Type B pancreatic cell (in vitro differentiated cells): ENCODE measurements at places on chromosomes 11 and 22.
A peak's percentile ranks its signal among the peaks of the same experiment; 100 is the strongest.

GRCh38 chr11:34856251-34856650 is 59.9 kb downstream of the APIP start:
- no peak for DNase-seq

- no peak for DNase-seq
Measured at GRCh38 chr11:10405865-10406592, 49.0 kb upstream of the AMPD3 start.

DNA sequence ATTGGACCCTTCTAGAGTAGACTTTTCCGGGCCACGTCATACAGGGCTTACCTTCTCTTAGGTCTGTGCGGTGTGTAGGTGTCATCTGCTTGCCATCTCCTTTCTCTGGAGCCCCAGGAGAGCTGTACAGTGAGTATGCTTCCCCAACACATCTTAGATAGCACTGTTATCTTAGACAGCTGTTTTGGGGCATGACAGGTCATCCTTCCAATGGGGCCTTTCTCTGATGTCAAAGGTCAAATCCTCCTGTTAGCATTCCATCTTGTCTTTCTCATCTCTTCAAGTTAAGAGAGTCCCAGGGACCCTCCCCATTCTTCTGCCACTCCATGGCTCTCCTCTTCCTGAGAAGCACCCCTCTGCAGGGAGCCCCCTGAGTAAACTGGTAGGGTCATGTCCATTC is 31.0 kb upstream of the EIF3D start:
- no peak for DNase-seq

GRCh38 chr11:133115099-133115498 is 417.2 kb downstream of the OPCML start:
- DNase-seq = no peak

- no peak for DNase-seq
Measured at GRCh38 chr11:19347911-19348310, 107.2 kb upstream of the E2F8 start.

GRCh38 chr11:102476069-102476468 is 23.5 kb upstream of the TMEM123 start:
- DNase-seq = no peak

DNA sequence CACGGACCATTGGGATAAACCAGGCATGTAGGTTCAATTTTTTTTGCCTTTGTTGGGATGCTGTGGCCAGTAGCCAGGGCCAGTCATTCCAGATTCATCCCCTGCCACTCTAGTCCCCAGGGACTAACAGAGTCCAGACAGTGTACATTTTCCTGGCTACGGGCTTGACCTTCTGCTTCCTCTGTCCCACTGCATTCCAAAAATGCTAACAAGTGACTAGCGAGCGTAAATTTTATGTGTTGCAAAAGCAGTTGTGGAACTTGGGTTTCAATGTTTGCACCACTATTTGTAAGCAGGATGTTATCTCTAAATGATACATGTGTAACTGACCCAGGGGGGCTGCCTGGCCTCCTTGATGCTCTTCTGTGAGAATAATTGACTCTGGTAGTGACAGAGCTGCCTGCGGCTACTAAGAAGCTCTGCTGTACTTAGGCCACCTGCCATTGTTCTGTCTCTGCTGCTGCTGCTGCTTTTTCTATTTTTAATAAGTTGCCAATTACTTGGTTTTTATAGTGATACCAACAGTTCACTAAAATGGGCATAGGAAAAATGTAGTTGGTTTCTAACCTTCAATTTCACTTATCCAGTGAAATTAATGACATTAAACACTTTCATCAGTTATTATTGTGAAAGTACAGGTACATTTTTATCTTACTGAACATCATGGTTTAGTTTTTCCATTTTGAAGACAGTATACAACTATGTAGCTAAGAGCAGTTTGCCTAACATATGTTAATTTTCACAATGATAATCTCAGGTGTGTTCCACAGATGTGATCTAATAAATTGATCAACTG is 26.8 kb downstream of the TNRC6B start:
- DNase-seq = no peak

GRCh38 chr11:103110391-103110790 is 1.2 kb downstream of the DYNC2H1 start:
- no peak for DNase-seq

- DNase-seq = no peak
Measured at GRCh38 chr11:57251491-57252104, 14.5 kb upstream of the APLNR start.

DNA sequence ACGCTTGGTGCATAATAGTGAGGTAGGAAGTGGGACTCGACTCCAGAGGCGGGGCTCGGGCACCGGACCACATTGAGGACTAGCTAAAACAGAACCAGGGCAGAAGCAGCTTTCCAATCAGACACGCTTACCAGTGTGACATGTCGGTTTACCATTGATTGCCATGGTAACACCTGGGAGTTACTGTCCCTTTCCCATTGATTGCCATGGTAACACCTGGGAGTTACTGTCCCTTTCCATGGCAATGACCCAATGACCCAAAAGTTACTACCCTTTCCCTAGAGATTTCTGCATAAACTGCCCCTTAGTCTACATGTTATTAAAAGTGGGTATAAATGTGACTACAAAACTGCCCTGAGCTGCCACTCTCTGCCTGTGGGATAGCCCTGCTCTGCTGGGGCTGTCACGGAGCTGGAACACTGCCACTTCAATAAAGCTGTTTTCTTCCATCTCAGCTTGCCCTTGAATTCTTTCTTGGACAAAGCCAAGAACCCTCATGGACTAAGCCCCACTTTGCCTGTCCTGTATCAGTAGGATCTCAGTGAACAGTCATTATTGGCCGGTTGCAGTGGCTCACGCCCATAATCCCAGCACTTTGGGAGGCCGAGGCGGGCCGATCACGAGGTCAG is 77.4 kb upstream of the CRYBB3 start:
- no peak for DNase-seq

DNA sequence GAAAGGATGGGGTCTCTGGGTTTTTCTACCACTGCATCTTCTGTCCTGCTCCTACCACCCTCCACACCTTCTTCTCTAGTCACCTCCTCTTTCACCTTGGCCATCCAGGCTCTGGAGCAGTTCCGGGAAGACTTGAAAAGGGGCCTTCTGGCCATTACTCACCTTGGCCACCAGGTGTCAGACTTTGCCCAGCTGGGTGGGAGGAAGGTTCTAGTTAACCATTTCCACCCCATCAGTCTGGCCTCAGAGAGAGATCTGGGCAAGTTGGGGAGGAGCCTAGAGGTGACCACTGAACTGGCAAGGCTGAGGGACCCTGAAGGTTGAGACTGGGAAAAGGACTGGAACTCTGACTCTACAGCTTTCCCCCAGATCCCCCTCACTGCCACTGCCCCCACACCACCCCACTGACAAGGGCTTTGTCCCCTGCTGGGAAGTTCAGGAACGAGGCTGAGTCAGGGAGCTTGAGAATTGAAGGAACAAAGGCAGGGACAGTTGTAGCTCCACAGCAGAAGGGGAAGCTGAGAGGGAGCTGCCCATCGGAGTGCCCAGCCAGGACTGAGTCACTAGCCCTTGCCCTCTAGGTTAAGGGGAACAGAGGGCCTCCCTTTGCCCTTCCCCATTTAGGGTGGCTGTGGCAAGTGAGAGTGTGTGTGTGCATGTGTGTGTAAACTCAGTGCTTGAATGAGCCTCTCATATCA is 3.7 kb upstream of the POLD4 start:
- no peak for DNase-seq

- DNase-seq = no peak
Measured at GRCh38 chr11:118406599-118407166, 5.3 kb downstream of the ATP5MG start.

- no peak for DNase-seq
Measured at GRCh38 chr11:70544774-70545609, 146.7 kb downstream of the CTTN start.

DNA sequence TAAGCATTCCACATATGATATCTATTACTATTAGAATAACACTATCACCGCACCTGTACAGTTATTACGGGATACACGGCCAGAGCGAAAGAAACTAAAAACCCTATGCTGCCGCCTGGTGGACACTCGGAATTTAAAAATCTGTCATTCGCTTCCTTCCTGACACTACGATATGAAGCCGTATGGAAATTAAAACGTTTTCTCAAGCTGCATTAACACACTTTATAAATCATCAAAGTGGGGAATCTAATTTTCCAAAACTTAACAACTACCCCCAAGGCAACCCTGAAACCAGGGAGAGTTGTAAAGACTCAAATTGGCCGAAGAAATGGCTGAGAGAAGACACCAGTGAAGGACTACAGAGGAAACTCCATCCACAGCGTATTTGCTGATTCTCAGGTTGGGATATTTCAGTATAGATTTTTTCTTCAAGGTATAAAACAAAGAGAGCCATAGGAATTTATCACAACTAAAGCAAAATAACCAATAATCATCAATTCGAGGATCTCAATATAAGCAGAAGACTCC is 1.4 kb downstream of the CCDC73 start:
- DNase-seq = no peak

DNA sequence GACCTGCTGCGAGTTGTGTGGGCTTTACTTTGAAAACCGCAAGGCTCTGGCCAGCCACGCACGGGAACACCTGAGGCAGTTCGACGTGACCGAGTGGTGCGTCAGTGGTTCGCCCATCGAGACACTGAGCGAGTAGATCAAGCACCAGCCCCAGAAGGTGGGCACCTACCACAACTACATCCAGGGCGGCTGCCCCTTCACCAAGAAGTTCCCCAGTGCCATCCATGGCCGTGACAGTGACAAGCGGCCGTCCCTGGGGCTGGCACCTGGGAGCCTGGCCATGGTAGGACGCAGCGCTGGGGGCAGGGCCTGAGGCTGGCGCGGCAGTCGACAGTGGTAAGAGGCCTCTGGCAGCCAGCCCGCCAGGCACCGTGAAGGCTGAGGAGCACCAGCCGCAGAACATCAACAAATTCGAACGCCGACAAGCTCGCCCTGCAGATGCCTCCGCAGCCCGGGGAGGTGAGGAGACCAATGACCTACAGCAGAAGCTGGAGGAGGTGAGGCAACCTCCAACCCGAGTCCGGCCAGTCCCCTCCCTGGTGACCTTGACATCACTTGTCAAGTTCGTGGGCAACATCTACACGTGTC is 545.2 kb upstream of the CCDC179 start:
- DNase-seq = peak; percentile 64

DNA sequence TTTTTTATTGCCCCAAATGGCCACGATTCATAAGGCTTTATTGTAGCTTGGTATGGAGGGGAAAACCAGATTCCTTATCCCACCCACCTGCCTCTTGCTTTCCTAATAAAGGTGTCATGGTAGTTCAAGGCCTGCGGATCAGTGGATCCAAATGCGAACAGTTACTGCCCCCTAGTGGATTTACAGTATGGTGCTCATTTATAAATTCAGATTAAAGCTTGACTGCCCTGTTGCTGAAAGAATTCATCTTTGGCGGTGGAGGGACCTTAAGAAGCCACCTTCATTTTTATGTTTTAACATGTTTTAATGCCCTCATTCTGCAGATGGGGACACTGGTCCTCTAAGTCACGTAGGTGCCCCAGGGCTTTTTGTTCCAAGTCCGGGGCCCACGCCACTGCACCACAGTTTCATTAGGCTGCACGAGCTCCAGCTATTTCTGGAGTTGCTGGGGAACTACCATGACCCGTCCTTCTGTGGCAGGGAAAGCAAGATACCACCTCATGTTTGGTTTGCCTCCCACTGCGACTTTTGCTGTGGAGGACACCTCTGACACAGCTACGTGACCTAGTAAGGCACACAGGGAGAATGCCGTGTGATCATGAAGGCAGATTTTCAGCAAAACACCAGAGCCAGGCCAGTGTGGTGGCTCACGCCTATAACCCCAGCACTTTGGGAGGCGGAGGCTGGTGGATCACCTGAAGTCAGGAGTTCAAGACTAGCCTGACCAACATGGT is 15.6 kb upstream of the INCENP start:
- DNase-seq = no peak

DNA sequence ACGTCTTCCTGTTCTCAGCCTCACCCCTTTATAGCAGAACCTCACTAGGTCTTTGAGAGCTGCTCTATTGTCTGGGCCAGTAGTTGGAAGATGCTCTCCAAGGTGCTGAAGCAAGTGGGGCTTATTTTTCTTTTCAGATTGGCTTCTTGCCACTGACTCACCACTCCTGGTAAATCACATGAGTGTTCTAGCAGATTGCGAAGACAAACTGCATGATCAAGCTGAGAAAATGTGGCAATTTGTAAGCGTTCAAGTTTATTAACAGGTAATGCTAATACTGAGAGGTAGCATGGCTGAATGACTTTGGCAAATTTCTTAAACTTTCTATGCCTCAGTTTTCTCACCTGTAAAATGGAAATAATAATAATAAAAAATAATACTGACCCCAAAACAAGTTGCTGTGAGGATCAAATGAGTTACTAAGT is 59.2 kb downstream of the CACNG2 start:
- no peak for DNase-seq

DNA sequence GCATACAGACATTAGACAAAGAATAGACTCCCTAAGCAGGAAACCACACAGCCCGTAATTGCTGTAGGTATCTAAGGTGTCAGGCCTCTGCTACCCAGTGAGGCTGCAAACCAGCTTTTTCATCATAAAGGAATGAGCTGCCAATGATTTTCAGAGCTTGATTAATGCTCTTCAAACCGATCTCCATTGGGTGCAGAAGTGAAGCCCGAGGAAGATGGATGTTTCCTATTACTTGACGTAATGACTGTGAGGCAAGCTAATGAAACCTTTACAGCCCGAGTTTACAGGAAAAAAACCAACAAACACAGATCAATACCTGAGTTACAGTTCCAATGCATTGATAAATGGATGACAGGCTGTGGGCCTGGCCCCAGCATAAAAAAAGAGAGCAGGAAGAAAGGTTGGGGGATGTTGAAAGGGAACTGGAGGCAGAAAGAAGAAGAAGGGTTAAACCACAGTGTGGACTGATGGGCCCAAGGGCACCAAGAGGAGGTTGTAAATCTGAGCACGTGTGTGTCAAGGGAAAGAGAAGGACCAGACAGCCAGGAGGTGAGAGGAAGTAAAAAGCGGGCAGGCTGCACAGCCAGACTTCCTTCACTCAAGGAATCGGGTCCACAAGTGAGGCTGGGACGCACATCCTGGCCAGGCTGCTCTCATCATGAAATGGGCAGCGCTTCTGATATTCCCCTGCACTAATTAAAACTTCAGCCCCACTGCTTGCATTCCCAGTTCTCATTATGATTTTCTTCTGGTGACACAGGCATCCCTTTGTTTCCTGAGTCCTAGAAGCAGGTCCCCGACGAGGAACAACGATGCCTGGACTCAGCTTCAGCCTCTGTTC is 70.6 kb upstream of the NTM start:
- no peak for DNase-seq

DNA sequence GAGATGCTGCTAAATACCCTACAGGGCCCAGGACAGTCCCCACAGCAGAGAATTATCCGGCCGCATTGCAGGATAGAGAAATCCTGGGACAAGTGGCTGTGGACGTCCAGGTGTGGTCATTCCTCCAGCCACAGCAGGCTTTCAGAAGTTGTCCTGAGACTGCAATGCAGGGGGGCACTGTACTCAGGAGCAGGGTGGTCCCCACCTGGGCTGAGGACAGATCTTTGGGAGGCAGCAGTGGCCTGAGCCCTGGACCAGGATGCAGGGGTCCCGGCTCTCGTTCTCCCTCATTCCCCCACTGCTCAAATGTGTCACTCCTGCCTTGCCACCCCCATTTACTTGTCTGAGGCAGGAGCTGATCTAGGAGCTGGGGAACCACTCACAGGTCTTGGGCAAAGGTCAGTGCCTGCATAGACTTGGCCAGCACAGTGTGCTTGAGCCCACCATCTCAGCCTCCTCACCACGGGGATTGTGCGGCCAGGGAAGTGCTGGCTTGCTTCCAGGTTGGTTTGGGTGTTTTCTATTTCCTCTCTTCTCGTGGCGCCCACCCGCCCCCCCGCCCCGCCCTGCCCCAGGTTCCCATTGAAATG is 15.3 kb downstream of the LINC01488 start:
- DNase-seq = no peak

- DNase-seq = no peak
Measured at GRCh38 chr11:115154355-115154736, 349.9 kb downstream of the CADM1 start.
